MG63 (cell line): ENCODE measurements at places on chromosomes 1 and 21.
A peak's percentile ranks its signal among the peaks of the same experiment; 100 is the strongest.

DNA sequence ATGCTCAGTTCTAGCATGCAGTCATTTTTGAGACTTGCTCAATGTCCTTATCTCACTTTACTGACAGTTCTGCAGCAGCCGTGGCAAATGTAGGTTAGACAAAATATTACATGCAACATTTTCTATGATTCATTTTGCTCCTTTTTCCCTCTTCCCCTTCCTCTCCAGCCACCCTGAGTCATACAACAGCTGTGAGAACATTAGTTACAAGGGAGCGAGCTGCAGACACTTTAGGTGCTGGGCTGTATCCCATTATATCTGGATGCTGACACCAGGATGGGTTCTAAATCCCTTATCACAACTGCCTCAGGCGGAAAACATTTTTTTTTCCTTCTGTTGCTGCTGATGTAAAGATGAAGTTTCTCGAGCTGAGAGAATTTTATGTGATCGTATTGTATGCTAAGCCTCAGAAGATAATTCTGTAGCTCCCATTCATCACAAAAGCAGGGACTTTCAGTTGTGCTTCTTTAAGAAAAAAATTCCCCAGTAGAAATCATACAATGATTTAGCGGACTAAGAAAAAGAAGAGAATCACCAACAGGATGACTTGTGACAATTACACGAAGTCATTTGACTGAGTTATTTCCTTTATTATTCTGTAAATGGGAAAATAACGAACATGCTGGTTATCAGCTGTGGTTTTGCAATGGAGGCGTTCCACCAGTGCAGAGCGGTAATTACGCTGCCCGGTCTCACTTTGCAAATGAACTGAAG, 345.0 kb downstream of the DISC1 start:
- peak; percentile 48 for DNase-seq

- DNase-seq, result no peak
Observed at GRCh38 chr1:225595452-225595851, 57.5 kb downstream of the ENAH start.

DNA sequence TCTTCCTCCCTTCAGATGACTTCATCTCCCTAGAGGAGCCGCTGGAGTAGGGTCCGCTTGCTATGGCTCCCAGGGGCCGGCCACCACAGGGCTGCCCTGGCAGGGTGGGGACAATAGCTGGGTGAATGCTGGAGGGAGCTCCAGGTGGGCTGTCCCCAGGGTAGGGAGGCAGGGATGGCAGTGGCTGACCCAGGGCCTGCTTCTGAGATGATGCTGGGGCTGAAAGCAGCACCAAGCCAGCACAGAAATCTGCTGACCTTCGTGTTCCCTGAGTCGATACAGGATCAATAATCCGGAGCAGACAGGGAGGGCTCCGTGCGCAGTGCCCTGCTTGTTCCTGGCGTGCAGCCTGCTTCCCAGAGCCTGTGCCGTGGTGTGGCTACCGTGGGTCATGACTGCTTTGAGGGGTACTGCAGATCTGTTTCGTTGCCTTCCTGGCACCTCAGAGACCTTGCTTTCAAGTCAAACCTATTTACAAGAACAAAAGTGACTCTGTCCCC, 34.0 kb downstream of the TFF3 start:
- DNase-seq, result no peak

- no peak for DNase-seq
Observed at GRCh38 chr1:73401666-73402065, 796.3 kb downstream of the LRRIQ3 start.

GRCh38 chr1:151476083-151476482, 16.8 kb upstream of the POGZ start:
- no peak for DNase-seq

DNA sequence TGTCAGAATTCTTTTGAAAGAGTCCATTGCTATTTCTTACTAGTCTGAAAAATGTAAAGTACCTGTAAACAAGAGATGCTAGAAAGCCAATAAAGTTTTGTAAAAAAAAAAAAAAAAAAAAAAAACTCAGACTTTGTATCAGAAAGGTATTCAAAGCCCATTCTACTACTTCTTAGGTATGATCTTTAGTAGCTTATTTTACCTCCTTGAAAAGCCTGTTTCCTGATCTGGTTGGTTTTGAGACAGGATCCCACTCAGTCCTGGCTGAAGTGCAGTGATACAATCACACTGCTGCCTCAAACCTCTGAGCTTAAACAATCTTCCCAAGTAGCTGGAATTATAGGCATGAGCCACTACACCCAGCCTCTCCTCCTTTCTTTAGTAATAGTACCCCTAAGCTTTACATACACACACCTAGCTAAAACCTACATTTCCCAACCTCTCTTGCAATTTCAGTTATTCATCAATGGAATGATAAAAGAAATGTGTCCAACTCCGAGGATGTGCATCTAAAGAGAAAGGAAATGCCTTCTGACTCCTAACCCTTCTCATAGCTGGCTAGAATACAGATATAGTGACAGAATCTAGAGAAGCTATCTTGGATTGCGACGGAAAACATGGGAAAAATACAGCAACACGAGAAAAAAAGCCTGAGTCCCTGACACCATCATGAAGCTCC, 30.6 kb downstream of the EPS15 start:
- DNase-seq, result no peak

DNA sequence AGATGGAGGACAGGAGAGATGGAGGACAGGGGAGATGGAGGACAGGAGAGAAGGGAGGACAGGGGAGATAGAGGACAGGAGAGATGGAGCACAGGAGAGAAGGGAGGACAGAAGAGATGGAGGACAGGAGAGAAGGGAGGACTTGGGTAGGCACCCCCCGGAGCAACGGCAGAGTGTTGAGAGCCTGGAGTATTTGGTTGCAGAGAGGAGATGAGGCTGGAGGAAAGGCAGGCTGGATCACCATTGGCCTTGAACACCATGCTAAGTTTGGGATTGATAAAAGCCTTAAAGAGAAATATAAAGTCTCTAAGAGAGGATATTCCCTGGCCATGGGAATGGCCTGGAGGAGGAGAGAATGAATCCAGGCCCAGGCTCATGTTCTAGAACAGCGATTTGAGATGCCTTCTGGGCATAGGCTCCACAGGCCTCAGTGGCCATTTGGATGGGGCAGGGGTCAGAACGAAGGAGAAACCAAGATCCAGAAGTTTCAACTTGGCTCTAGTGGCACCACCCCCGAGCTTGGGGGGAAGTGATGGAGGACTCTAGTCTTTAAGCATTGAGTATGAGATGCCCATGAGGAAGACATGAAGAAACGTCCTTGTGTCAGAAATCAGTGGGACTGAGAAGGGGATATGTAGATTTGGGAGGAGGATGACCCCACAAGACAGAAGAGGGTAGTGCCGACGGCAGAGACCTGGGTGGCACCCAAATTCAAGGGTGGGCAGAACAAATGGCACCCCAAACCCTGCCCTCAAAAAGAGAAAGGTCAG, 47.9 kb upstream of the EDN2 start:
- DNase-seq, result no peak

GRCh38 chr1:209648346-209648745, 3.9 kb downstream of the LAMB3 start:
- DNase-seq, result no peak

- peak; percentile 5 for DNase-seq
Observed at GRCh38 chr1:85495556-85495955, 30.6 kb upstream of the DDAH1 start.

GRCh38 chr1:35173909-35174540, 18.9 kb downstream of the SFPQ start:
- DNase-seq, result no peak

- DNase-seq, result no peak
Observed at GRCh38 chr1:186967656-186968394, 139.1 kb downstream of the PLA2G4A start.

DNA sequence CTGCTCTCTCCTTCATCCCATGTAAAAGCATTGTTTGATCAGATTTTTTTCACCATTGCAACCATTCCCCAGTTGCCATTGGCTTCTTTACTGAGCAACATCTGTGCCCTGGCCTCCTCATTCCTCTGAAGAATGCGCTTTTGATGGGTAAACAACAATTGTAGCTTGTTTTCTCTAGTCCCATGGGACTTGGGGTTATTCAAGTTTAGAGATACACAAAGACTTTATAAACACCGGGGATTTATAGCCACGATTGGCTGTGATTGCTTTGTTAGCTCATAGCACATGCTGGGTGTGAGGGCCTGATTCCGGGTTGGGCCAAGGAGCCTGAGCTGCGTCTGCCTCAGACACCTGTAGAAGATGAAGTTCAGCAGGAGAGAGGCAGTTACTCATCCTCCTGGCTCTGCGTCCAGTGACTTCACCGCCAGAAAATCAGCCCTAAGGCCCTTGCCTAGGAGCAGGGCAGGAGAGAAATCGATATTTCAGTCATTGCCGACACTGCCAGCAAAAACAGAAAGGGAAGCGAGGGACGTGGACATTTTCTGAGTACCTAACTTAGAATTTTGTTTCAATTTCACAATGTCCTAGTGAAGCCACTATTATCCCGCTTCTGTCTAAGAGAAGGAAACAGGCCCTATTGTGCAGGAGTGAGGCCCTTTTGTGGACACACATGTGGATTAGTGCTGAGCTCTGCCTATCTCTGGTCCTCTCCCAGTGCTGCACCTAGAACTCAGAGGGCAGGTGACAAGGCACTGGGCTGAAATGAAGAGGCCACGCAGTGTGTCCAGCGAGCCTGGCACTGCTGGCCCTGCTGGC, 159.8 kb upstream of the USP24 start:
- DNase-seq, result peak; percentile 92

GRCh38 chr1:10643607-10644306, 152.7 kb downstream of the CASZ1 start:
- no peak for DNase-seq

GRCh38 chr21:44576025-44576420, 2.5 kb downstream of the KRTAP10-4 start:
- no peak for DNase-seq

- peak; percentile 61 for DNase-seq
Observed at GRCh38 chr1:241994171-241994570, 4.7 kb downstream of the MAP1LC3C start.

DNA sequence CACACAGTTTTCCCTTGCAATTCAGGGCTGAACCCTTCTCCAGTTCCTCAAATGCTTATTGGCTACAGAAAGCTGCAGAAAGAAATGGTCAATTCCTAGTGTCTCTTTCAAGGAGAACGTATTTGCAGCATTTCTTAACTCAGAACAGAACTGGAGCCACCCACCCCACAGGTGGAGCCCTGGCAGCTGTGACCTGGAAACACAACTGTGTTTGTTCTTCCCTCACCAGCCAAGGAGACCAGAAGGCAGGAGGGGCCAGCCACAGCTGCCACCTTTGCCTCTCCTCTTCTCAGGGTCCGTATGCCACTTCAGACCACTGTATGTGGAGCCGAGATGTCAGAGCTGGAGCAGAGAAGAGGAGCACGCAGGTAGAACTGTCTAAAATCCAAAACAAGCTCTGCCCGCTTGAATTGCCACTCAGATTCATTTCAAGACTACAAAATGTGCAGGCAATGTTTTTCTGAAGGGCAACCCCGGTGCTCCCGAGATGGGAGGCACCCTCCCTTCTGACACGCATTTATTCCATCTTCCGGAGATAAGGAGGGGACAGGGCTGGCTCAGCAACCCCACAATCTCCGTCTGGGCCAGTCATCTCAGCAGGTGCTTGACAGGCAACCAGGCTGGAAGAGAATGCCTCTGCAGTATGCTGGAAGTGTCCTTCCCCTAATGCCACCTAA, 16.7 kb downstream of the CD247 start:
- DNase-seq, result no peak

- peak; percentile 49 for DNase-seq
Observed at GRCh38 chr1:50023292-50024159, at the start of gene AGBL4. Gene AGBL4, minus strand, starts transcription at chr1:50023954.

- no peak for DNase-seq
Observed at GRCh38 chr1:113255038-113255719, 135.1 kb upstream of the MAGI3 start.

GRCh38 chr1:229028544-229028943, 242.4 kb upstream of the RAB4A start:
- no peak for DNase-seq

DNA sequence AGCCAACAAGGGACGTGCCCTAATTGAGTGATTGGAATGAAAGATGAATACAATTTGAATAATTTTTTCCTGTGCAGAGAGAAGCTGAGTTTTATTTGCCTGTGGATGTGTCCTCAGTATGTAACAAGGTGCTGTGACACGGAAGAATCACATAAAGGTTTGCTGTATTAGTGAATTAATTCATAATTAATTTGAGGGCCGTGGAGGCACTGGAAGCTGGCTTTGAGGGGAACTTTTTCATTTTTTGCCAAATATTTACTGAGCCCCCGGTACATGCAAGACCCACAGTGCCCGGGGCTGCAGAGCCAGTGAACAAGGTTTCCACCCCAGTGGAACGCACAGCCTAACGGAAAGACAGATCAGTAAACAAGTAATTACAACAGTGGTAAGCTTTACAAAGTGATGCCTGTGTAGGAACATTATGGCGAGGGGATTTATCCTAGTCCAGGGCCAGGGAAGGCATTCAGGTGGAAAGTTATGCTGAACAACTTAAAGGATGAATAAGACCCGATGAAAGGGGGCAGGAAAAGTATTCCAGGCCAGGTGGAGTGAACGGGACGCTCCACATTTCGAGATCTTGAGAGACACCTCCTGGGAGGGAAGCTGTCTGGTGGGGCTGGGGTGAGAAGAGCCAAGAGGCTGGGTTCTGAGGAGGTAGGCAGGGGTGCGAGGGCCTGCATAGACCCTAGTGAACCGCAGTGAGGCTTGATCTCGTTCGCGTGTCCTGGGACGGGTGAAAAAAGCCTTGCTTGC, 773 bp upstream of the RCC2 start:
- DNase-seq, result no peak

- no peak for DNase-seq
Observed at GRCh38 chr1:39666772-39667171, 5.1 kb downstream of the NT5C1A start.

GRCh38 chr1:65214340-65215027, 66.5 kb downstream of the AK4 start:
- DNase-seq, result no peak

DNA sequence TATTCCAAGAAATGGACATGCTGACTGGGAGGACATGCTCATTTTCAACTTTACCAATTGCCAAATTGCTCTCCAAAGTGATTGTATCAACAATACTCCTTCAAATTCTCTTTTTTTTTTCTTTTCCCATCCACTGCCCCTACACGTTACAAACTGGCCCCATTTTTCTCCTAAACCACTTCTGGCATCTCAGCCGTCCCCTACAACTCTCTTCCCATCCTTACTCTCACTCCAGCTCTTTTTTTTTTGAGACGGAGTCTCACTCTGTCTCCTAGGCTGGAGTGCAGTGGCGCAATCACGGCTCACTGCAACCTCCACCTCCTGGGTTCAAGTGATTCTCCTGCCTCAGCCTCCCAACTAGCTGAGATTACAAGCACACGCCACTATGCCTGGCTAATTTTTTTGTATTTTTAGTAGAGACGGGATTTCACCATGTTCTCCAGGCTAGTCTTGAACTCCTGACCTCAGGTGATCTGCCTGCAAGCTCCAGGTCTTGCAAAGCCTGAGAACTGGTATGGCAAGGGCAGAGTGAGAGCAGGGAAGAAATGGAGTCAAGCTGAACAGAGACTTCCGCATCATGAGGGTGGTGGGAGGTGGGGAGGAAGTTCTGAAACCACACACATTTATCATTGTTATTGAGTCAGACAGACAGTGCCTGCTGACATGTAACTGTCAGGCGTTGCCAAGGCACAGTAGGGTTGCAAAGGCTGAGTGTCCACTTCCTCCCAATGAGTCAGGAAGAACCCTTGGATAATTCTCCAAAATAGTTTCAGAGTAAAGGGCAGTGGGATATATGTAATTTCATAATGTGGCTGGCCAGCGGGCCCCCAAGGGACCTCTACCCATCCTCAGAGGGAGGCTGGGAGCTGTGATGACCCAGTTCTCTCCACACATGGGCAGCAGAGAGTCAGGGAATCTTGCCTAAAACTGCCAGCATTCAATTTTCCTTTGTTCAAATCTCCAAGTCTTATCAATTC, 17.4 kb downstream of the CELA3A start:
- peak; percentile 96 for DNase-seq
